Thyroid gland (tissue), 4 donors: ENCODE measurements at places on chromosomes 2 and 18. TPM values are rescaled to one million over a fixed set of nuclear protein-coding genes. Genes with fewer than 3 reads are reported as not detected.

DNA sequence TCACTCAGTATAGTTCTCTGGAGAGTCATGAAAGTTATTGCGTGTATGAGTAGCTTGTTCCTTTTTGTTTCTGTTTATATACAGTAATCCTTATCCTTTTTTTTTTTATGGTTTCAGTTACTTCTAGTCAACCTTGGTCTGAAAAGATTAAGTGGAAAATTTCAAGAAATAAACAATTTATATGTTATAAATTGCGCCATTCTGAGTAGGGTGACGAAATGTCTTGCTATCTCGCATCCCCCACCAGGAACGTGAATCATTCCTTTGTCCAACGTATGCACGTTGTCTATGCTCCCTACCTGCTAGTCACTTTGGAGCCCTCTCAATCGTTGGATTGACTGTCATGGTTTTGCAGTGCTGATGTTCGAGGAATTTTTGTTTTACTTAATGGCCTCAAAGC is 60.4 kb downstream of the FAM117B start:
- no peak for DNase-seq

DNA sequence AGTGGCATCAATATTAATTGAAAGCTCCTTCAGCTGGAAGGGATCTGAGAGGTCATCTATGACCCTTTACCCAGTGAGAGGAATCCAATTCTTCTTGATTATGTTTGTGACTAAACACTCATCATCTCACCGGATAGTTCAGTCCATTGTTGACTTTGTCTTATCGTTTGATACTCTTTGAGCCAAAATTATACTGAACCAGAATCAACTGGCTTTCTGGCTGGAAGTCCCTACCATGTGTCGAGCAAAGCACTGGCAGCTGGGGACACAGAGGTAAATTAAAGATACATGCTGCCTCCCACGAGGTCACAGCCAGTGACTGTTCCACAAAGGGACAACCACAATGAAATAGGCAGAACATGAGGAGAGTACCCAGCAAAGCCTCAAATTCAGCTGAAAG is 91.4 kb upstream of the FHL2 start:
- DNase-seq, result peak; percentile 12

DNA sequence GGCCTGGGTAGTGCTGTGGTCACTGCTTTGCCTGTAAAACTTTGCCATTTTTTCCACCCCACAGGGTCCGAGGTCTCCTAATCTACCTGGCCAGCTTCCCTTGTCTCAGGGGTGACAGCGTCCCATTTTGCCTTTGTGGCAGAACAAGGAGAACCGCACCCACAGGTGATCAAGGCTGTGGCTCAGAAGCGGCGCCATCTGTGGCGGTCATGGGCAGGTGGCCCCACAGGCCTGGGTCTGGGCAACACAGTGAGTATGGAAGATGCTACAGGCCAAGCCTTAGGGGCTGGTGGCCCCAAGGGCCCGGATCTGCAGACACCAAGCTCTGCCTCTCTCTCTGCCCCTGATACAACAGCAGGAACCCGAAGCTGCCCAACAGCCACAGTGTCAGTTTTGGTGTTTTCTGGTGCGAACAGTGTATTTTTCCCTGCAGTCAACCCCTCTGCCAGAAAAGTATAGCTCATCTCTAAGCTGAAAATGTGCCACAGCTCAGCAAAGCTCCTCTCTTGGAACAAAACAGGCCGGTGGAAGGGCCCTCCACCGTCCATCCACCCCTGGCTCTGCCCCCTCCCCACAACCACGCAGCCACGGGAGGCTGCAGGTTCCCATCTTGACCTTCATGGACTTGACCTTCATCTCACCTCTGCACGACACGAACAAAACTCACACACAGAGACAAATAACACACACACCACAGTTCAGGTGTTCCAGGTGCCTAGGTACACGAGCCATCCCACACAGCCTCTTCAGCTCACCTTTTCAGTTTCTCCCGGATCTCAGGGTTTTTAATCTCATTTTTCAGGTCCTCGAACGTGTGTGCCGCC is 96.7 kb downstream of the PXDN start:
- no peak for DNase-seq

- no peak for DNase-seq
Observed at GRCh38 chr2:134324430-134324829, 70.6 kb downstream of the MGAT5 start.

DNA sequence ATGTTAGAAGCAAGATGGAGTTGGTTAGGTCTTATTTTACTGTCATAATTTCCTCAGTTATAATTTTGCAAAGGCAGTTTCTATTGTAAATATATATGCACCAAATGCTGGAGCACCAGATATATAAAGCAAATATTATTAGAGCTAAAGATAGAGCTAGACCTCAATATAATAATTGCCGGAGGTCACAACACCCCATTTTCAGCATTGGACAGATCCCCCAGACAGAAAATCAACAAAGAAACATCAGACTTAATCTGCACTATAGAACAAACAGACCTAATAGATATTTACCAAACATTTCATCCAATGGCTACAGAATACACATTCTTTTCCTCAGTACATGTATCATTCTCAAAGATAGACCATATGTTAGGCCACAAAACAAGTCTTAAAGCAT is 115.2 kb downstream of the CABYR start:
- no peak for DNase-seq

Gene LBH
- 145 TPM for total RNA-seq

Gene RTP5
- total RNA-seq, result not detected

Gene ASXL3
- total RNA-seq, result 8.3 TPM
